Smooth muscle cell of the umbilical artery (primary cell): ENCODE measurements at places on chromosomes 7 and 10. TPM values are rescaled to one million over a fixed set of nuclear protein-coding genes. Genes with fewer than 3 reads are reported as not detected.

The TMEM273 gene
- not detected in 2 replicates for total RNA-seq

The MMD2 gene
- not detected in 2 replicates for total RNA-seq

The CTTNBP2 gene
- total RNA-seq, result 0.78 TPM in 1 of 2 replicates, not detected in the other

The AKR1B15 gene
- not detected in 2 replicates for total RNA-seq

The GPRIN2 gene
- not detected in 2 replicates for total RNA-seq

The BMPER gene
- 34.0 and 84.3 TPM in 2 replicates for total RNA-seq

The PIK3CG gene
- not detected in 2 replicates for total RNA-seq

The CADPS2 gene
- 8.6 and 23.5 TPM in 2 replicates for total RNA-seq

The FOXP2 gene
- 0.92 and 1.2 TPM in 2 replicates for total RNA-seq
